RWPE1 (cell line): ENCODE measurements at places on chromosomes 2 and 18.

- no peak for DNase-seq
Measured at GRCh38 chr2:236001166-236001828, 166.9 kb downstream of the GBX2 start.

GRCh38 chr18:59915606-59916005 is 15.8 kb downstream of the PMAIP1 start:
- no peak for DNase-seq

DNA sequence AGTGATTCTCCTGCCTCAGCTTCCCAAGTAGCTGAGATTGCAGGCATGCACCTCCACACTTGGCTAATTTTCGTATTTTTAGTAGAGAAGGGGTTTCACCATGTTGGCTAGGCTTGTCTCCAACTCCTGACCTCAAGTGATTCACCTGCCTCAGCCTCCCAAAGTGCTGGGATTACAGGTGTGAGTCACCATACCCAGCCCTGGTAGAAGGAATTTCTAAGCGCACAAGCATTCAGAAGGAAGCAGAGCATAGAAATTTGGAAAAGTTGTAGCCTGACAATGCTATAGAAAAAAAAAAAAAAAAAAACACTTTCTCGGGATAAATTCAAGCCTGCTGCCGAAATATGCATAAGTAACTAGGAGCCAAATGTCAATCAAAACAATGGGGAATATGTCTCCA is 249.4 kb downstream of the GRB14 start:
- no peak for DNase-seq

DNA sequence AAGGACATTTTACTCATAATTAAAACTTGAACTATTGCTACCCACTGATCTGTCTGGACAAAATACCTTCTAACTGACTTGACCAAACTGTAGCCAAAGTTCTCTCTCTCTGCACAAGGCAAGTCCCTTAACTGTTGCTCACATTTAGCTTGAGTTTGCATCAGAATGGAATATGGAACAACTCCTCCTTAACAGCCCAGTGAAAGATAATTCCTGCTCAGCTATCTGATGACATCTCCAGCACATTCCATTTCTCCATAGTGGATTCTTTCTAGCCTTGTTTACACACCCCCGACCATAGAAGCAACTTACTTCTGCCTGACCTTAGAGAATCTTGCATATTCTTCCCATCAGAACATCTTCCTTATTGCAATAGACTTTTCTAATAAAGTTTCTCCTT is 317.2 kb upstream of the CDH2 start:
- no peak for DNase-seq

- DNase-seq, result no peak
Measured at GRCh38 chr2:12982149-12982584, 265.4 kb downstream of the TRIB2 start.

GRCh38 chr2:51027442-51027841 is 4.5 kb downstream of the NRXN1 start:
- no peak for DNase-seq

DNA sequence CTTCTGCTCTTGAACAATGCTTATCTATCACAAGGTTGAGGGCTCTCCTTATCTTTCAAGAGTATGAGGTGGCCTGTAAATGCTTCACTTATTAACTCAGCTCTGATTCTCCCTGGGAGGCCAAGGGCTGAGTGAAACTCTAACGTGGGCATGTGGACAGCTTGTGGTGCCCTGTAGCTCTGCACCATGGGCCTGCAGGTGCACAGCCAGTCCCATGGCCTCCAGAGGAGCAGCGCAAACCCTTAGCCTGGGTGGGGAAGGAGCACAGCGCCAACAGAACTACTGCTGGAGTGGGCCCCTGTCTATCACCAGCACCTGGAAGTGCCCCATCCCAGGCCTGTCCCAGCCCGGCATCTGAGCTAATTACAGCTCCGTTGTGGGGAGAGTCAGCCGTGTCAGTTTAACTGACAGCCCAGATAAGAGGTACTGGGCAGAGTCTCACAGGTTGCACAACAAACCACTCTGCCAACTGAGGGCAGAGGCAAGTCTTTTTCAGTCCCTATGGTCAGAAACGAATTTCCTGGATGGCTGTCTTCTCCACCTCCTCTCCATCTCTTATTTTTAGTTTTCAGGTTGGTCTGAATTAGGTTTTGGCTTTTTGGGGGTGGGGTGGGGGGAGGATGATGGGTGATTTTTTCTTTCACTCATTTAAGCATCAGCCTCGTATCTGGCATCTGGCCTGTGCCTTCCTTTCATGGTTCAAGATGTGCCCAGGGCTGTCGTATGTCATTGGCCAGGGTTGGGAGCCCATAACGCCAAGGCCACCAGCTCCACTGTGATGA is 219.5 kb downstream of the BCL2 start:
- DNase-seq, result no peak

GRCh38 chr2:156005531-156005930 is 327.0 kb downstream of the NR4A2 start:
- no peak for DNase-seq
